Esophagus squamous epithelium (tissue), 5 donors: ENCODE measurements at places on chromosomes 5 and 9.

- no peak for DNase-seq
Observed at GRCh38 chr5:37757980-37758582, 81.8 kb downstream of the GDNF start.

GRCh38 chr5:143343042-143343441 is 60.4 kb downstream of the NR3C1 start:
- no peak for DNase-seq

DNA sequence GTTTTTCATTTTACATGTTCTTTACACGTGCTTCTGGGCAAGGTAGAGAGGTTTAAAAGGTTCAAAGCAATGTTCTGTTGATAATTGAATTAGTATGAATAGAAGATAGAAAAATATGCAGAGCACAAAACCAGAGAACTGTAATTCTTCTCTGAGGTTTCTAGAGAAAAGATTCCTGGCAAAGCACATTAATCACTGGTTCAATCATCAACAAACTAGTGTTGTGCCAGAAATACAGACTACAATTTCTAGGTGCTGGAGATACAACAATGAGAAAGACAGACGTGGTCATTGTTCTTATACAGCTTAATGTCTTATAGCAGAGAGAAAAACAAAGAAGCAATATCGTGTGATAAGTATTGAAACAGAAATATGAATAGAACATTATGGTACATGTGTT is 25.5 kb downstream of the MEGF9 start:
- no peak for DNase-seq

- DNase-seq: no peak
Observed at GRCh38 chr5:31815376-31815775, 176.4 kb downstream of the PDZD2 start.

DNA sequence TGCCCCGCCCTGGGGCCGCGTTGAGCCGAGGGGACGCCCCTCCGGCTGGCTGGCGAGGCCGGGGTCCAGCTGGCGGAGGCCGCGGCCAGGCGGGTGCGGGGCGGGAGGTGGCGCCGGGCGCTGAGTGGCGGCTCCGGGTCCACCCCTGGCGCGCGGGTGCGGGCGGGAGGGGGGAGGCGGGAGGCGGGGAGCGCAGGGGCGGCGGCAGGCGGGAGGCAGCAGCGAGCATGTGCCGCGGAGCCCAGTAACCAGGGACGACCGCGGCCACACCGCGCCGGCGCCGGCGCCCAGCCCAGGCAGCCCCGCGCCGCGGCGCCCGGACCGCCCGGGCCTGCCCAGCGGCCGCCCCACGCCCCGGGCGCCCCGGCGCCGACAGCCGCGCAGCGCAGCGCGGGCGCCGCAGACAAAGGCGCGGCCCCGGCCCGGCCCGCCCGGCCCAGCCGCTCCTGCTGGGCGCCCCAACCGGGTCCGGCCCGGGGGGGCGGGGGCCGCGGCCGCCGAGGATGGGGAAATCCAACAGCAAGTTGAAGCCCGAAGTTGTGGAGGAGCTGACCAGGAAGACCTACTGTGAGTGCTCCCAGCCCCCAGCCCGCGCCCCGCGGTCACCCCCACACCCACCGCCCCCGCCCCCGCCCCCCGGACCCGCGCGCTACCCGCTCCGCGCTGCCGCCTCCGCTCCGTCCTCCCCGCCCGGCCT is at the start of gene NCS1:
Gene NCS1 (plus strand): TSS at position 244 of the 697 bp plus-strand sequence. CDS start 260 bp downstream, at position 504.
- DNase-seq: no peak

- no peak for DNase-seq
Observed at GRCh38 chr9:14243514-14244042, 70.4 kb downstream of the NFIB start.

GRCh38 chr5:144427866-144428265 is 257.2 kb downstream of the KCTD16 start:
- no peak for DNase-seq

DNA sequence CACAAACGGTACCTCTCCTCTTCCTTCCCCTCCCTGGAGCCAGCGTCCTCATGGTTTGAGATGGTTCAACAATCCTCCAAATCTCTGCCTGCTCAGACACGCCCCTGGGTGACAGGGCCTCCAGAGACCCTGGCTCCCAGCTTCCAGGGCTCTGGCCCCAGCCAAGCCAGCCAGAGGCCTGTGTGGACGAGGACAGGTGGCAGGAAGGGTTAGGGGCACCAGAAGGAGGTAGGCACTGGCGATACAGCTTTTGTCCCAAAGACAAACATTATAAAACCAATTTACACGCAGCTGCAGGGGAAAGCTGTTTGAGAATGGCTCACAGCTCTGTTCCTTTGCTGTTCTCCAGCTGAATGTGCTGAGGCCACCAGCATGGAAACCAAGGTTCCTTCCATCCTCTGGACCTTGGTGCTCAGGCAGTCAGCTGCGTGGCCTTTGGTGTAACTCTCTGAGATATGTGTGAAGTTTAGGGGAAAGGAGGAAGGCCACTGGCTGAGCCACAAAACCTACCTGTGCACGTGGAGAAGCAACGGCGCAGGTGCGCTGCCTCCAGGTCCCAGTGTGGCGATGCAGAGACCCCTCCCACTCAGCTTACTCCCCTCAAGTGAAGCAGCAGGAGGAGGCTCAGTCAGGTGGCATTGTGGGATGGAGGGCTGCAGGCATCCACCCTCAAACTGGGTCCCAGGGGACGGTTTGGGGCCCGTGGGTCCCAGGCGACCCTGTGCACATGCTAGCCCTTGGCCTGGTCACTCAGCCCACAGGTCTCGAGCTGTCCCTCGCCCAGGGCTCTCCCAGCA is 4.3 kb upstream of the QRFP start:
- no peak for DNase-seq

DNA sequence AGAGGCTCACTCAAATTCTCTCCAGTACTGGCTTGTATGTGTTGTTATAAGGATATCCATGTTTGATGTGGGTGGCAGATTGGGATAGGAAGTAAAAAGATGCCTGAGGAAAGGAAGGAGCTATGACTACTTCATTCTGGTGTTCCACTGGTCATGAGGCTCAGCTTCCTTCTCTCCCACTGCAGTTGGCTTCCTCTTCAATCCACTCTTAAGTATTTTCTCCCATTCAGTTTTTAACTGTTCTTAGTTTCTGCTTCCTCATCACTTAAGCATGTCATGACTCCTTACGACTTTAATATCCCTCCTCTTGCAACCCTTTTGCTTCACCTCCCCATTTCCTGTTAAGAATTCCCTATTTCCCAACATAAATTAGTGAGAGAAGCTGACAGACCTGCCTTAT is 81.1 kb downstream of the PJA2 start:
- no peak for DNase-seq

- no peak for DNase-seq
Observed at GRCh38 chr9:86549401-86549811, 195.2 kb upstream of the TUT7 start.

DNA sequence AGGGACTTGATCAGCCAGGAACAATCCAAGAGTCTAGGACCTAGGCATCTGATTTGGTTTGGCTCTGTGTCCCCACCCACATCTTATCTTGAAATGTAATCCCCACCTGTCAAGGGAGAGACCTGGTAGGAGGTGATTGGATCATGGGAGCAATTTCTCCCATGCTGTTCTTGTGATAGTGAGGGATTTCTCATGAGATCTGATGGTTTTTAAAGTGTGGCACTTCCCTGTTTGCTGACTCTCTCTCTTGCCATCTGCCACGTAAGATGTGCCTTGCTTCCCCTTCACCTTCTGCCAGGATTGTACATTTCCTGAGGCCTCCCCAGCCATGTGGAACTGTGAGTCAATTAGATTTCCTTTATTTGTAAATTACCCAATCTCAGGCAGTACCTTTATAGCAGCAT is 201.7 kb upstream of the ACTBL2 start:
- no peak for DNase-seq

DNA sequence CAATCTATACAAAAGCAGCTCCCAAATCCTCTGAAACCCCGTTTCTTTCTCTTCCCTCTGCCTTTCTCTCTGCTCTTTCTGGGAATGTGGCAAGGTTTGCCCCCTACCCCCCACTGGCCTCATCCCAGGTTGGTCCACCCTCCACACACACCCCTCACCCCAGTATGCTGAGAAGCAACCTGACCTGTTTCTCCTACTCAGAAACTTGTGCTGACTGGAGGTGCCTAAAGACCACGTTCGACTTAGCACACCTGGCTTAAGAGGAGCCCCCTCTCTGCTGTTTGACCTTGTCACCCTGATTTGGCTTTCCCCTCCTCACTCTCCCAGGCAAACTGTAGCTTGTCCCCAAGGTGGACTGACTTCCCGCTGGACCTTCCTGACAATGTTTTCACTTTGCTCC is 1.1 kb upstream of the SEPTIN8 start:
- no peak for DNase-seq

- no peak for DNase-seq
Observed at GRCh38 chr5:35188031-35188457, 42.2 kb downstream of the PRLR start.

DNA sequence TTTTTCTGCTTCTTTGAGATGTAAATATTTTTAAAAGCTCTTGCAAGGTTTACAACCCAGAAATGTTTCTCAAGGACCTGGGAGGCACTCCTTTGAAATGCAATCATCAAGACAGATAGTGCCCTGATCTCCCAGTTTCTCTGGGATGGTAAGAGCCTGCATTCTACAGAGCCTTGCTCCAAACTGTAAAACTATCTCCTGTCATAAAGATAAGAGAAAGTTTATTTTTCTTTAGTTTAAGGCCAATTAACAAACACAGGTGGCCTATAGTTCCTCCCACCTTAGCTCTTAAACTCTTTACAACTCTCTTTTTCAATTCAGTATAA is 1231.1 kb upstream of the NUDT12 start:
- no peak for DNase-seq

GRCh38 chr9:133826289-133827085 is 88.3 kb upstream of the SARDH start:
- DNase-seq: no peak

DNA sequence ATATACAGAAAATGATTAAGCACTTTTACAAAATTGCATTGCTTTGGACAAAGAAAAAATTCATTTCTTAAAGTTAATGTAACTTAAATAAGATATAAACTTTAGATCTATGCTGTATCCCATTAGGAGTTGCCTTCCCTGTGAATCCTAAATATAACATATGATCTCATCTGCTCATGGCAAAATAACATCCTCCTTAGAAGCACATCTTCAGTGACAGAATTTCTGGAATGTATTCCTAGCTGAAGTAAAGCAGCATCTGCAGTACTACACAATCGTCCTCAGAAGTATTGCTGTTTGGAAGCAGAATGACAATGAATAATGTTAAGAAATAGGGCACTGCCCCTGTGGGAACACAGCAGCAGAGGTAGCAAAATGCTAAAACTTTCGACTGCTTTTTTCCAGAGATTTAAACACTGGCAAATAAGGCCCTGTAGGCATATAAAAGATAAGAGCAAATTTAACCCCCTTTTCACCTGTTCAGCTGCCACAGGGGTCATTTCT is 571.0 kb downstream of the PTPRD start:
- DNase-seq: no peak

DNA sequence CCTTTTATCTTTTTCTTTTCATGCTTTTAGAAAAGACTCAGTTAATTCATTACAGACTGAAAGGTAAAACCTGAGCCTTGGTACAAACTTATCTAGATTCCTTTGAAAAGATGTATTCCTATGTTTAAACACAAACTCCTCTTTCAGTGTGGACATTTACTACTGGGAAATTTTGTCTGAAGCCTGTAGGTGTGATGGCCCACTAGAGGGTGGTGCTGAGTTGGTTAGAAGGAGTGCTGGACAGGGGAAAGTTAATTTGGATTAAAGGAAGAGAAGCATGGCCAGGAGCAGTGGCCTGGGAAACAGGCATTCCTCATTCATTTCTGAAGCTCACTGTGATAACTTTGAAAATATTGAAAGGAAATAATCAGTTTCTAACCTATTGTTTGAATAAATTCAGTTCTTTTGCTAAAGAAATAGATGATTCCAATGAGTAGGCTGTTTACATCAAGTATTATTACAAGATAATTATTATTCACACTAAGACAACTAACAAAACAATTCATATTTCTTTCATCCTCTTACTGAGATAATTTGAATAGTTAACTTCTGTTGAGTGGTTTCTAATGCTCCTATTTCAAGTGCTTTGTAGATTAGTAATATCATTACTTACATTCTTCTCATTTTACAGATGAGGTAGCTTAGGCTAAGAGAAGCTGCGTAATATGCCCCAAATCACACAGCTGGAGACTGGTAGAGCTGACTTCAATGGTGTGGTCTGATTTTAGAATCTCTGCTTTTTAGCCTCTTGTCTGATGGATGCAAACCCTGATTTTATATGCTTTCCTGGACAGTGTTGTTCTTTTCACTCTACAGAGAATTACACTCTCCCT is 150.9 kb downstream of the ADGRV1 start:
- DNase-seq: no peak

- DNase-seq: no peak
Observed at GRCh38 chr9:121484651-121485446, 14.8 kb downstream of the GGTA1 start.

- no peak for DNase-seq
Observed at GRCh38 chr5:60636001-60636400, 64.0 kb downstream of the DEPDC1B start.

DNA sequence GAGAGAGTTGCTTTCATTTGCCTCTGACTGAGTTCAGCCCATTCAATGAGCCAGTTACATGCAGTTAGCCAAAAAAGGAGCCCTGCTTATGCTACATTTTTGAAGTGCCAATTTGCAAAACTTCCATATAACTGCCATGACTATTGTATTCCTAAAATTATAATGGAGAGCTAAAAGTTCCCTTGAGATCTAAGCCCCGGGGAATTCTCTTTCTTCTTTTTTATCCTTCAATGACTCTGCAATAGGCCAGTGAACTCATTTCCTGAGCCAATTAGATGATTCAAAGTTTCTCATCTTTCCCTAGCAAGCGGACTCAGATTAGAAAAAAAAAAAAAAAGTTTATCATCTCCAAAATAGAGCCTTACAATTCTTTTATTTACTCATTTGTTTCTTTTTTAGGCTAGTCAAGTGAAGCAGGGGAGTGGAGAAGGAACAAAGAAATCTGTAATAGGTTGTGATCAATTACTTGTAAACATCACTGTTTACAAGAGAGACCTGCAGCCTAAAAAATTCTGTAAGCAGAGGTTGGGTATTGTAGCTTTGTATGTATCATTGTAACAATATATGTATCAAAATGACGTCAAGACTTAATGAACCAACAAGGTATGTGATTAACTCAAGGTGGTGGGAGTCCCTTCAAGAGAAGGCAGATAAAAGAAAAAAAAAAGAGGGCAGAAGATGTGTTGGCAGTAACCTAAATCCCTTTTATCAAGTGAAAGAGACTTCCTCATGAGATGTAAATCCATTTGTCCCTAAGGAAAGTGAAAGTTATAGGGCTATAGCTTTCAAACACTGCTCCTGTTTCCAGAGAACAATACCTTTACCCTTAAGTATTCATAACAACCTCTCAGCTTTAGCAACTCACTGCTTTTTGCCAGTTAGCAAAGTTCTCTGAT is 48.7 kb upstream of the HOMER1 start:
- DNase-seq: no peak

DNA sequence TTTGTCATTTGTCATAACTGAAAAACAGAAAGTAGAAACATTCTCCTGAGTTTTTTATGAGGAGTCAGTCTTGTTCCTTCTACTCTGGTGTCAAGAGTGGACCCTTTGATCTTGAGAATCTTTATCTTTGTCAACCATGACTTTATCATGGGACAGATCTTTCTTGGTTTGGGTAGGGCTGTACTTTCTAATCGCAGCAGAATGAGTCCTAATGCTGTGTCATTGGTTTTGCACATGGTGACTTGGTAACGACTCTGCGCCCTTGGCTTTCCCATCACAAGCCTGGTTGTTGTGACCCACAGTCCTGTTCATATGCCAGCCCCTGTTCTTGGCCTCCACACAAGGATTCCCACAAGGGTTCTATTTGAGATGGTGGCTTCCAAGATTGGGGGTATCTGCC is 45.6 kb downstream of the AOPEP start:
- DNase-seq: no peak
